ENCODE measurements at places on chromosomes 1 and 21. TPM values are rescaled to one million over a fixed set of nuclear protein-coding genes. Genes with fewer than 3 reads are reported as not detected.

GRCh38 chr1:107139833-107140702 is 771 bp upstream of the NTNG1 start:
- peak; percentile 74 for DNase-seq
- H3K4me3 ChIP-seq, result peak overlapping the region; percentile 84
- H3K36me3 ChIP-seq, result no peaks in the 10 kb centered on the region

- H3K4me3 ChIP-seq, result no peak overlapping the region
- H3K27me3 ChIP-seq, result no peaks in the 10 kb centered on the region
- no peaks in the 10 kb centered on the region for H3K36me3 ChIP-seq
- DNase-seq, result no peak
- no peaks in the 10 kb centered on the region for H3K4me1 ChIP-seq
- H3K27ac ChIP-seq, result no peak overlapping the region
Observed at GRCh38 chr1:53183095-53183990, 13.3 kb upstream of the CPT2 start.

- no peaks in the 10 kb centered on the region for H3K27me3 ChIP-seq
- H3K4me3 ChIP-seq, result no peak overlapping the region
- H3K27ac ChIP-seq, result no peak overlapping the region
- no peaks in the 10 kb centered on the region for H3K36me3 ChIP-seq
- DNase-seq, result peak; percentile 50
Observed at GRCh38 chr21:42381347-42381984, 14.4 kb downstream of the TMPRSS3 start.

DNA sequence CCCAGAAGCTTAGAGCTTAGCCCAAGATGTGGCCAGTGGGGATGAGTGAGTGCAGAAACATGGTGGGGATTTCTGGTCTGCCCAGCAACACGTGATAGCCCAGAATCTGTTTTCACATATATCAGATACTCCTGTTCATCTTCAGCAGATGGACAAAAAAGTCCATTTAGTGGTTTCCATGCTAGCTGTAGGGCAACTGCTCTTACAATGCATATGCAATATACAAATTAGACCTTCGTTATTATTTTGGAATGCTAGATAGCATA is 96.9 kb upstream of the SGIP1 start:
- no peaks in the 10 kb centered on the region for H3K27me3 ChIP-seq
- no peak overlapping the region for H3K4me3 ChIP-seq
- H3K36me3 ChIP-seq, result no peaks in the 10 kb centered on the region

GRCh38 chr1:147472966-147473732 is 68.2 kb upstream of the BCL9 start:
- DNase-seq, result no peak
- no peak overlapping the region for H3K27ac ChIP-seq
- H3K36me3 ChIP-seq, result no peaks in the 10 kb centered on the region
- H3K4me3 ChIP-seq, result no peak overlapping the region

DNA sequence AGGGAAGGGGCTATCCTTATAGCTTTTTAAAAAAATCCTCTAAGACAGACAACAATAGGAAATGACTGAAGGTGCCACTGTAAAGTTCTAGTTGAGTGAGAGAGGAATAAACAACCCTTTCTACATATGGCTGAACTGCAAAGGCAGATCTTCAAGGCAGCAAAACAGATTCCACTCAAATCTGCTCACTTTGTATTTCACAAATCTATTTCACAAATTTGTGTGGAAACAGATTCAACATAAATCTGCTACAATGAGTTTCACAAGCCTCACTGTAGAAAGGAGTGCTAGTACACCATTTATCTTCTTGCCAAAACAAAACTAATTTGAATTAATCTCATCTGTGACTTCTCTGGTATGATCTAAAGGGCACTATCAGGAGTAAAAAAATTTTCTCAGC is 451.3 kb downstream of the PLA2G4A start:
- H3K36me3 ChIP-seq, result no peaks in the 10 kb centered on the region
- no peak for DNase-seq
- H3K27me3 ChIP-seq, result no peaks in the 10 kb centered on the region
- H3K27ac ChIP-seq, result no peak overlapping the region

DNA sequence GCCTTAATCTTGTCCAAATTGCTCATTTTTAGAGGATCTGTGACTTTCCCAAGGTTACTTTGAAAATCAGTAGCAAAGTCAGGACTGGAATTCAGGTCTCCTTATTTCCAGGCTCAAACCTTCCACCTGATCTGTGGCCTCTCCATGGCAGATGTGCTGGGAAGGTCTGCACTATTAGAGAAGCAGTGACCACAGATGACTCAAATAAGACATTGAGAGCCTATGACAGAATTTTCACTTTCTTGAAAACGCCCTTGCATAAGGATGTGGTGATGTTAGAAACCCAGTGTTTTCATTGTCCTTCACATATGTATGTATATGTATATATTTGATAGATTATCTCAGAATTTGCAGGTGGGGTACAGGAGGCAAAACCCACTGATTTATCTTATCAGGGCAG is 45.3 kb downstream of the TTC39A start:
- H3K4me3 ChIP-seq, result no peak overlapping the region
- no peaks in the 10 kb centered on the region for H3K27me3 ChIP-seq
- no peak for DNase-seq
- H3K36me3 ChIP-seq, result no peaks in the 10 kb centered on the region

GRCh38 chr1:5150191-5150590 is 495.8 kb downstream of the AJAP1 start:
- peaks cover 1% of the 10 kb centered on the region for H3K27me3 ChIP-seq
- no peak overlapping the region for H3K27ac ChIP-seq
- H3K4me1 ChIP-seq, result no peaks in the 10 kb centered on the region
- DNase-seq, result no peak
- no peaks in the 10 kb centered on the region for H3K36me3 ChIP-seq
- H3K4me3 ChIP-seq, result no peak overlapping the region

DNA sequence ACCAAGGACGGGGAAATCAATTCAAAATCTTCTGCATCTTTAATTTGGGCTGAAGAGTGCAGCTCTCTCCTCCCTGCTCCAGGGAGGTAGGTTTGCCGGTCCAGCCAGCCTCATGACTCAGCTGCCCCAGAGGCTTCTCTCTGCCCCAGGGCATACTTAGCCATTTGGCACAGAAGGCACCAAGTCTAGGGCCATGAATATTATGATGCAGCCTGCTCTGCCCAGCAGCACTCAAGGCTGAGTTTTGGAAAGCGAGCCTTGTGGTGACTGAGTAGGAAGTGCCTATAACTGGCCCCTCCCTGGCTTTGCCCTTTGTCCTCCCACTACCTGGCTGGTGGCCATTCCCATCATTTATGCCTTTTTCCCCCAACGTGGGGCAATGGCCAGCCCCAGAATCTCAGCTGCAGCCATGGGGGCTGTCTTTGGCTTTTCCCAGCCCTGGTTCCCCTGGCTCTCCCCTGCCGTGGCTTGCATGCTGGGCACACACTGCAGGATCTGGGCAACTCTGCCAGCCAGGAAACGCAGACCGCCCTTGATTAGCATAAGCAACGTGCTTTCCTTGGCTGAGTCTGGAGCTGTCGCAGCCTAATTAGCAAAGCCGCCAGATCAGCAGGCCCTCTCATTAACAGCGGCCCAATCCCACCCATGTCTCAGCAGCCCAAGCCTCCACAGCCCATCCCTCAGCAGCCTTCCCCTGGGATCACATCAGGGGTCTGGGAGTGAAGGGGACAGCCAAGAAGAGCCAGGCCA is 258.6 kb upstream of the TMEM51 start:
- H3K36me3 ChIP-seq, result no peaks in the 10 kb centered on the region
- H3K27me3 ChIP-seq, result no peaks in the 10 kb centered on the region
- no peaks in the 10 kb centered on the region for H3K4me1 ChIP-seq
- no peak for DNase-seq

DNA sequence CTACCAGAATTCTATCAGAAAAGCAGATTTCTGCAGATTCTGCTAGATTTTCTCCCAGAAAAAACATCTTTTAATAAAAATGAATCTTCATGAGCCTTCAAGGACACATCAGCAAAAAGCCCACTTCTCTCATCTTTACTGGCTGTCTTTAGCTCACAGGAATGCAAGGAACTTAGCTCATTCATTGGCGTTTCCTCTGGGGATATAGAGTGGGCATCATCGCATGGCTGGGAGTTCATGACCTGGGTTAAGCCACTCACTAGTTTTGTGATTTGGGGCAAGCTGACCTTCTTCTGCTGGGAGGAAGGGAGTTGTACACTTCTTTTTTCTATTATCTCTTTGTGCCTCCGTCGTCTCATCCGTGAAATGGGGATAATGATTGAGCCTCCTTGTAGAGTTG is 149.7 kb downstream of the KAZN start:
- DNase-seq, result no peak
- H3K36me3 ChIP-seq, result no peaks in the 10 kb centered on the region
- H3K27ac ChIP-seq, result no peak overlapping the region
- no peak overlapping the region for H3K4me3 ChIP-seq

- no peak overlapping the region for H3K4me3 ChIP-seq
- H3K27ac ChIP-seq, result no peak overlapping the region
- no peaks in the 10 kb centered on the region for H3K4me1 ChIP-seq
Observed at GRCh38 chr1:62988867-62989266, 204.9 kb downstream of the ATG4C start.

GRCh38 chr1:219331424-219331823 is 157.7 kb downstream of the LYPLAL1 start:
- H3K4me3 ChIP-seq, result no peak overlapping the region
- no peaks in the 10 kb centered on the region for H3K36me3 ChIP-seq
- no peak for DNase-seq

GRCh38 chr1:11027316-11027715 is 14.9 kb downstream of the TARDBP start:
- H3K36me3 ChIP-seq, result peaks cover 7% of the 10 kb centered on the region
- DNase-seq, result no peak
- no peaks in the 10 kb centered on the region for H3K4me1 ChIP-seq
- H3K27me3 ChIP-seq, result no peaks in the 10 kb centered on the region
- H3K4me3 ChIP-seq, result no peak overlapping the region

DNA sequence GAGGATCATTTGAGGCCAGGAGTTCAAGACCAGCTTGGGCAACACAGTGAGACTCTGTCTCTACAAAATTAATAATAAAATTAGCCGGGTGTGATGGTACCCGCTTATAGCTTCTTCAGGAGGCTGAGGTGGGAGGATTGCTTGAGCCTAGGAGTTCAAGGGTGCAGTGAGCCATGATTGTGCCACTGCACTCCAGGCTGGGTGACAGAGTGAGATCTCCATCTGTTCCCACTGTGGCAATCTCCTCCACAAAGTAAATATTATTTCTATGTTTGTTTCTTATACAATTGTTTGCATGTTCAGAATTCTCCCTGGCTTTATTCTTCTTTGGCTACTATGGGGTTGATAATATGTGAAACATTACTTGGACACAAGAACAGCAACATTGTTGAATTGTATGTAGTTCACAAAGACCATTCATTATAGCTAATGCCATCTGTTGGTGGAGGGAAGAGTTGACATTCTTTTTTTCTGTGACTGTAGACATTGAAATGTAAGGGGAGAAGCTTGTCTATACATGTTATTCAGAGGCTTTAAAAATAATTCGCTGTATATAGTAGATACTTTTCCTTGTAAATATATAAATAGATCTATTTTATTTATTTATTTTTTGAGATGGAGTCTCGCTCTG is 47.8 kb upstream of the SRSF10 start:
- H3K4me3 ChIP-seq, result no peak overlapping the region
- DNase-seq, result no peak
- no peaks in the 10 kb centered on the region for H3K27me3 ChIP-seq
- no peaks in the 10 kb centered on the region for H3K36me3 ChIP-seq

- H3K27me3 ChIP-seq, result no peaks in the 10 kb centered on the region
- peaks cover 10% of the 10 kb centered on the region for H3K36me3 ChIP-seq
- DNase-seq, result no peak
Observed at GRCh38 chr1:39632323-39632681, 7.1 kb downstream of the HEYL start.

DNA sequence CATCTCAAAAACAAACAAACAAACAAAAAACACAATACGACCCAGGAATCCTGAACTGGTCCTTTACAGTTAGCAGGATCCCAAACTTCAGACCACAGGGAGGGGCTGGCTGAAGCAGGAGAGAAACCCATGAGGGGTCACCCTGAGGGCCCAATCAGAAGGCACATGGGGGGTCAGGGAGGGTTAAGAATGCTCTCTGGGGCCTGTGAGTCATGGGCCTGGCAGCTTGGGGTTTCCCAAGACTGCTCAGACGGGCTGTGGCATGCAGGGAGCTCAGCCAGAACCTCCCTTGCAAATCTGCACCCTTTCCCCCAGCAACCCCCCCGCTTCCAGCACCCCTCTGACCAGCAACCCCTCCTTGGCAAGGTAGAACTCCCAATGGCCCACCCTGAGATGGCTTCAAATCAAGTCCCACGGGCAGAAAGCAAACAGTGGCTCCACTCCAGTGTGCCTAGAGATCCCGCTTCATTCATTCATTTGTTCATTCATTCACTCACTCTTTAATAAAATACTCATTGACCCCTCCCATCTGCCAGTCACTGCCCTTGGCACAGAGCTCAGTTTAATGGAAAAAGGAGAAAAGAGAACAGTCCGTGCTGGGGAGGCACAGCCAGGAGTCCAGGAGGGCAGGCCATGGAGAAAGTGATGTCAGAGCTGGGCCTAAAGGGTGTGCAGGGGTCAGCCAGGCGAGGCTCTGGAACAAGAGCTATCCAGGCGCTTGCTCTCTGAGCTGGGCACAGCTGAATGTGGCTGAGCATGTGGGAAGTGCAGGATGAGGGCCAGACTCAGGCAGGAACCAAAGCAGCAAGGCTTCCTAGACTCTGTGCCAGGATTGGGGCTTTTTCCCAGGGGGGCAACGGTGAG is 8.2 kb downstream of the UQCRHL start:
- no peaks in the 10 kb centered on the region for H3K27me3 ChIP-seq
- H3K4me3 ChIP-seq, result no peak overlapping the region
- H3K27ac ChIP-seq, result peak overlapping the region; percentile 76

GRCh38 chr1:226995365-226996332 is 55.6 kb downstream of the COQ8A start:
- H3K36me3 ChIP-seq, result no peaks in the 10 kb centered on the region
- no peaks in the 10 kb centered on the region for H3K27me3 ChIP-seq
- H3K4me3 ChIP-seq, result no peak overlapping the region
- H3K4me1 ChIP-seq, result no peaks in the 10 kb centered on the region
- no peak overlapping the region for H3K27ac ChIP-seq

- H3K4me3 ChIP-seq, result no peak within 1 kb of the TSS
- no peaks in the 10 kb centered on the region for H3K4me1 ChIP-seq
- no peaks in the 10 kb centered on the region for H3K36me3 ChIP-seq
- H3K27ac ChIP-seq, result no peak within 1 kb of the TSS
- H3K27me3 ChIP-seq, result no peaks in the 10 kb centered on the region
- DNase-seq, result no peak
Observed at GRCh38 chr1:43300378-43301094, at the start of gene TIE1. Gene TIE1, plus strand, starts transcription at chr1:43300982. Its CDS starts 90 bp downstream, at chr1:43301072.

Gene GJA4
- 45.4 TPM for total RNA-seq

Gene HENMT1
- 3.0 TPM for total RNA-seq

Gene SH2D1B
- 0.63 TPM for total RNA-seq

Gene PIK3R3
- total RNA-seq, result 32.0 TPM

Gene CCDC30
- 2.3 TPM for total RNA-seq

Gene KCNQ4
- 7.2 TPM for total RNA-seq

Gene CD1C
- total RNA-seq, result 1.3 TPM

Gene SYT6
- total RNA-seq, result 0.12 TPM

Gene SV2A
- total RNA-seq, result 16.9 TPM
